ENCODE measurements at places on chromosomes 3 and 15.

GRCh38 chr15:66825731-66826130, 123.7 kb downstream of the SMAD6 start:
- DNase-seq, result no peak

GRCh38 chr3:194380326-194380725, 10.8 kb upstream of the LRRC15 start:
- DNase-seq, result no peak

DNA sequence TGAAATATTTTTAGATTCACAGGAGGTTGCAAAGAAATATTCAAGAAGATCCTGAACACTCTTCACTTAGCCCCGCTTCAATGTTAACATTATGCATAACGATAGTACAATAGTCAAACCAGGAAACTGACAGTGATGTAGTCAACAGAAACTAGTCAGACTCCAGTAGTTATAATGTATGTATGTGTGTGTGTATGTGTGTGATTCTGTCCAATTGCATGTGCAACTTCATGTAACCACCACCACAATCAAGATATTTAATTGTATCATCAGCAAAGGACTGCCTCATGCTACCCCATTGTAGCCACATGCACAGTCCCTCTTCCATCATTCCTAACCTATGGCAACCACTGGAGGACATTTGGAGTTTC, 77.9 kb downstream of the APBA2 start:
- no peak for DNase-seq

GRCh38 chr15:52161406-52161966, 29.7 kb downstream of the GNB5 start:
- DNase-seq, result no peak

DNA sequence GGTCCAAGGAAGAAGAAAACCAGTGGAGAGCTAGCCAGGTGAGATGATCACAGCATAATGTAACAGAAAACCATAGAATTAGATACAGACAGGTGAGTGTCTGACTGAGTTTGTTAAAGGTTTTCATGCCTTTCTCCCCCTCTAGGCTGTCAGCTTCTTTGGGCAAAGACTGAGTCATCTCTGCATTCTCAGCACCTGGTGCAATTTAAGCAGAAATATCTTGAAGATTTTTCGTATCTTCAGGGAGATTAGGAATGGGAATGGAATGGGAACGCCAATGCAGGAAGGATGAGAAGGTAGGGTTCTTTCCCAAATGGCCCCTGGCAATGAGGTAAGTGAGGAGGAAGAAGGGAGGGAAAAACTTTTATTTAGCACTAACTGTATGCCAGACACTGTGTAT, 122.0 kb upstream of the SLC7A14 start:
- DNase-seq, result no peak

GRCh38 chr3:23944861-23945662, at the start of gene NR1D2:
NR1D2 (plus strand) TSS chr3:23945286; CDS start chr3:23945579, 293 bp downstream.
- DNase-seq, result peak; percentile 84

DNA sequence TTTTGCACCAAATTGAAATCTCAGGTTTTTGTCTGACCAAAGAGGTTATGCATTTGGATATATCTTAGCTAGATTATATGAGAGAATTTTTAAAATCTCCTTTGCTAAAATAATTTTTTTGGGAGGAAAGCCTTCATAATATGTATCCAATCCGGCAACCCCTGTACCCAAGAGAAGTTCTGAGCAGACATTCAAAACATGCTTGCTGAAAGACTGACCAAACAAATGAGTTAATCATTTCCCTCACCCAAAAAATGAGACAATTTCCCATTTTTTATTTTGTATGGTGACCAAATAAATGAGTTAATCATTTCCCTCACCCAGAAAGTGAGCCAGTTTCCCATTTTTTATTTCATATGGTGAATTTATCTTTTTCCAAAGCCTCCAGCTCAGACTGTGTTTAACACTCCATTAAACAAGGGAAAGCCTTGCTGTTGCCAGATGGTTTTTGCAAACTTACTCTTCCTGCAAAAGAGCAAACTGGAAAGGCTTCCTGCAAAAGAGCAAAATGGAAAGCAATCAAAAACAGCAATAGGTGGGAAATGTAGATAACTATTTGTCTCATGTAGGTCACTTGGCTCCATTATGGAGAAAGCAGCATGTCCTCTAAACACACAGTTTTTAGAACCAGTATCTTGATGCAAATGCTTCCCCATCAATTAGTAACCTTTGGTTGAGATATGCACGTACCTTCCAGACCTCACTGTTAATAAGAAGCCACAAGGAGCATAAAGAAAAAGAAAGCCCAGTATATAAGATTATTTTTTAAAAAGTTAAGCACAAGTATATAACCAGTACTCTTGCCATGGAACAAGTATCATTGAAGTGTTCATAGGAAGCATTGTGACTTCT, 78.4 kb upstream of the OSTN start:
- no peak for DNase-seq

- no peak for DNase-seq
Observed at GRCh38 chr3:169285057-169286033, 378.2 kb downstream of the MECOM start.

DNA sequence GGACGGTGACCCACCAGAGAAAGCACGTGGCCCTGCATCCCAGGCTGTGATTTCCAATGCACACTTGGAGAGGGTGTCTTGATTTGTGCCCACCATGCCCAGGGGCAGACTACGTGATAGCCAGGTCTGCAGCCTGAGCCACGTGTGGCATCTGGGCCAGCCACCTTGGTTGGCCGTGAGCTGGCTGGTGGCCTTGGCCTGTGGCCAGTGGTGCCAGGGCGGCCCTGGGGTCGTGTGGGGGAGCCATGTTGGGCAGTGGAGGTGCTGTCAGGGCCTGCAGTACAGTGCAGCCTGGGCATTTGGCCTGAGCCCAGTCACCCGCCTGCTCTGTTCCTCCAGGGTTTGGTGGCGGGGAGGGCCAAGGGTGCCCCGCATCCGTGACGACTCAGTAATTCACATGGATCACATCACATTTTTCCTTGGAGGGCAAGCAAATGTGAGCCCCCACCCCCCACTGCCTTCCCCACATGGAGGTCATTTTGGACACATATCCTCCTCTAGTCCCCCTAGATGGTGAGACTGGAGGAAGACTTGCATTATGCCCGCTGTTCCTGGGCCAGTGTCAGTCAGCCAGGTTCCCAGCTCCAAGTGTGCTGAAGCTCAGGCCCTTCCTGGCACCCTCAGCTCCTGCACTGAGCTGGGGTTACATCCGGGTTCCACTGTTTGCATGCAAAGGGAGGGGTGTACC, 201.4 kb downstream of the UBE3A start:
- no peak for DNase-seq

- DNase-seq, result peak; percentile 95
Observed at GRCh38 chr3:99534951-99535704, 103.3 kb upstream of the COL8A1 start.

- DNase-seq, result no peak
Observed at GRCh38 chr3:195259154-195259474, 11.8 kb downstream of the XXYLT1 start.

DNA sequence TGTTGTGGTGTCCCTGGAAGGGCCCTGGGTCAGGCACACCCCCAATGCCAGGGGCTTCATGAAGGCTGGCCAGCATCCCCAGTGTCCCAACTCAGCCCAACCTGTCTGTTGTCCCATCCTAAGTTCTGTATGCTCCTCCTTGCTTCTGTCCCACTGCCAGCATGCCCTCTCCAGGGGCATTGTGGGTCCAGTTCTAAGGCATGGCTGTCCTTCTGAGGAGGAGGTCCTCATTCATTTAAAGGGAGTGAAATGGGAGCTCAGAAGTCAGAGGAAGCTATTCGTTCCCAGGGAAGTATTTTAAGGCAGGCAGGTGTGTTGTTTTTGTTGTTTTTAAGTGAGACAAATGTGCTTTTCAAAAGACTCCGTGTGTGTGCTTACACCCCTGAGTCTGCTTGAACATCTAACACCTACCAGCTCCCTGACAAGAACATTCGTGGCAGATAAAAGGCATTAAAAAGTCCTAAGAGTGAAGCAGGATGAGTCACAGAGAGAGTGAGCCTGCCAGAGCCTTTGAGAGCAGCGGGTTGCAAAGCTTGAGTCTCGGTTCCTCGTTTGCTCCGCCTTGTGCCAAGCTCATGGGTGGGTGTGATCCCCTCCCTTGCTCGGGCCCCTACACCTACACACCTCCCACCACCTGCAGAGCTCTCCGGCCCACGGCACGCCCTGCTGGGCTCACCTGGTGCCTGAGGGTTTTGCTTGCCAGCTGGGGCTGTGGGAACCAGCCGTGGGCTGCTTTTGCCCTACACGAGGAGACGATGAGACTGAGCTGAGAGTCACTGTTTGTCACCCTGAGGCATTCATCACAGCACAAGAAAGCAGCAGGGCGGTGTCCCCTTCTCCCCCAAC, 183.4 kb upstream of the TOPAZ1 start:
- peak; percentile 14 for DNase-seq

DNA sequence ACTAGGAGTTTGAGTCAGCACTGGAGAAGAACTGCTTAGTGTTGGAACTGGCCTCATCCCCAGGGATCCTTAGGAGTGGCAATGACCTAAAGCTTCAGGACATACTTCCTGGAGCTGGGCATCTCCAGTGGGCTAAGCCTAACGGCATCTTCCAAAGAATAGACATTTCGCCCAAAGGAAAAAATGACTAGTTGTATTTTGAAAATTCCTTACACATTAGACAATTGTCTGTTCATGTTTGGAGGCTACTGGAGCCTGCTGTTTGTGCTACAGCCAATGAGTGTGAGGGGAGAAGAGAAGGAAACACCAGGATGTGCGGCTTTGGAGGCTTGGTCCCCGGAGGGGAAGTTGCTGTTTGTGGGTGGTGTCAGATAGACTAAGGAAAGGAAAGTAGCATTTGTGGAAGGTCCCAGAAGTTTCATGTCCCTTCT, 77.6 kb downstream of the POLR2M start:
- DNase-seq, result no peak

- no peak for DNase-seq
Observed at GRCh38 chr15:55899537-55899936, 93.9 kb downstream of the NEDD4 start.

DNA sequence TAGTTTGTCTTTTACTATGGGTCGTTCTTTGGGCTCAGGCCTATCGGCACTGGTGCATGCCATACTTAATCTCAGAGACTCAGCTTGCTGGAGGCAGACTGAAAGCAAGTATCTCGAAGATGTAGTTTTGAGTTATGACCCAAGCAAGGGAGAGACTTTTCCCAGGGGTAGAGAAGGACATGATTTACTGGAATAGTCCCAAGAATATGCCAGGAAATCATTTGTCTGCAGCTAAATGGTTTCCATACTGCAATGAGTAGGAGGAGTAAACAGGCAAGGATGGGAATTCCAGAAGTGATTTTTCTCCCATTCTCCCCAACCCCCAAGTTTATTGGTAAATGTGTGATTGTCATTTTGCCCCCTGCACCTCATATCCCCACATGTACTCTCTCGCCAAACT, 35.4 kb upstream of the LACTB start:
- DNase-seq, result no peak

DNA sequence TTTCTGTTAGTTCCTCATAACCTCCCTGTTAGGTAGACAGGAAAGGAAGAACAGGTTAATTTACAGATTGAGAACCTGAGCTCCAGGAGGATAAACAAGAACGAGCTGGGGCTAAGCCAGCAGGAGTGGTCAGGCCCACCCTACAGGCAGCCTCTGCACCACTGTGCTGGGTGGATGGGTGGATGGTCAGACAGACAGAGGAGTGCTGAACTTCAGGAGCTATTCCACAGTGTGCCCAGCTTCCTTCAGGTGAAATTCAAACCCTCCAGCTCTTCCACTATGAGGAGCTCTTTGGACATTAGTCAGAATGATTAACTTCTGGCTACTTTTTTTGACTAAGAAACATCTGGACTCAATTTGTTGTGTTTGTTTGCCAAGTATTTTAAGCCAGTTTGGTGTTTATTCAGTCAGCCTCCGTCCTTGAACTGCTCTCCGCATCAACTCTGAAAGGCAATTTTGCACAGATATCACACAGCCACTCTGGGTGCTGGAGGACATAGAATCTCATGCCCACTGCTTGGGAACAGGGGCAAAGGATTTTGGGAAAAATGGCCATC, 361.9 kb downstream of the CLSTN2 start:
- DNase-seq, result no peak

GRCh38 chr15:49235446-49236124, 65.5 kb downstream of the GALK2 start:
- peak; percentile 91 for DNase-seq

DNA sequence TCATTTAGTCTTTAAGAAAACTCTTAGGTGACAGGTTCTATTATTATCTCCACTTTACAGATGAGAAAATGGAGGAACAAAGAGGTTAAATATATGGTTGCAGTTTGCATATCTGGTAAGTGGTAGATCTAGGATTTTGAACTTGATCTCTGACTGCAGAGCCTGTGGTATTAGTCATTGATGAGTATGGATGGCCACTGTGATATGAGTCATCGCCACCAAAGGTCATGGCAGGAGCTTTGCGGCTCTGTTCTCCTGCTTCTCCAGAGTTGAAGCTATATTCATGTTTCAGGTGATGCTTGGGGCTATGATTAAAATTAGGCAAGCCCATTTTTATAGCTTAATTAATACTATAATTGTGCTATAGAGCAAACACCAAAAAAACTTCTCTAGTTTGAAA, 306.2 kb upstream of the DPPA4 start:
- DNase-seq, result peak; percentile 73

GRCh38 chr3:23923786-23924185, 6.9 kb downstream of the RPL15 start:
- DNase-seq, result no peak

- no peak for DNase-seq
Observed at GRCh38 chr15:85520650-85521049, 140.2 kb downstream of the AKAP13 start.

- DNase-seq, result peak; percentile 99
Observed at GRCh38 chr3:155854141-155854940, at the start of gene SLC33A1. SLC33A1 (minus strand) TSS chr3:155854427; CDS start chr3:155853997, 430 bp downstream.

DNA sequence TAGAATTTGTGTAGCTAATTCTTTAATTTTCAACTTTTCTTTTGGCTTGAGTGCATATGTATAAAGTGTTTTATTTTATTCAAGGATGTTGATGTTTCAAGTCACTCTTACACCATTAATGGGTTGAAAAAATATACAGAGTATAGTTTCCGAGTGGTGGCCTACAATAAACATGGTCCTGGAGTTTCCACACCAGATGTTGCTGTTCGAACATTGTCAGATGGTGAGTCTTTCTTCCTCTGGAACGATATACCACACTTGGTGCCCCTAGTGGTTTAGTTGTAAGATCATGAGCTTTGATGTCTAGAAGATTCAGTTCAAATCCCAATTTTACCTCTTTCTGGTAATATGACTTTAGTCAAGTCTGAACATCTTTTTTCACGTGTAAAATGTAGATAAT, 119.3 kb downstream of the HCN4 start:
- no peak for DNase-seq

GRCh38 chr15:57559875-57560274, 31.8 kb upstream of the MYZAP start:
- DNase-seq, result peak; percentile 16
